Spleen (tissue), 13 donors: ENCODE measurements at places on chromosomes 13 and 19.

DNA sequence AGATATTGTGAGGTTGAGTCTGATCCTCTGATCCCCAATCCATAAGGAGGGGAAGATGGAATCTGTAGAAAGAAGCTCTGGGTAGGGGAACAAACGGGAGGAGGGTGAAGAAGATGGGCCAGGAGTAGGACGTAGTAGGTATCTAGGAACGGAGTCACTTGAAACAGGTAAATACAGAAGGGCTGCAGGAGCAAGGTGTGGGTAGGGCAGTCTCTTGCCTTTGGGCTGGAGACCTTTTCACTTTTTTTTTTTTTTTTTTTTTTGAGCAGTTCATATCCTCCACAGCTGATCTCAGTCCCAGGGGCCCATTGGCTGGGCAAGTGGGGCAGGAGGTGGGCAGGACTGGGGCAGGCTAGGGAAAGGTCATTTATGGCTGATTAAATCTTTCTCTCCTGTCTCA is 1.5 kb downstream of the BCKDHA start:
- peak overlapping the region; percentile 82 for H3K4me3 ChIP-seq
- H3K4me1 ChIP-seq: peaks cover 59% of the 10 kb centered on the region
- no peak overlapping the region for H3K27ac ChIP-seq

DNA sequence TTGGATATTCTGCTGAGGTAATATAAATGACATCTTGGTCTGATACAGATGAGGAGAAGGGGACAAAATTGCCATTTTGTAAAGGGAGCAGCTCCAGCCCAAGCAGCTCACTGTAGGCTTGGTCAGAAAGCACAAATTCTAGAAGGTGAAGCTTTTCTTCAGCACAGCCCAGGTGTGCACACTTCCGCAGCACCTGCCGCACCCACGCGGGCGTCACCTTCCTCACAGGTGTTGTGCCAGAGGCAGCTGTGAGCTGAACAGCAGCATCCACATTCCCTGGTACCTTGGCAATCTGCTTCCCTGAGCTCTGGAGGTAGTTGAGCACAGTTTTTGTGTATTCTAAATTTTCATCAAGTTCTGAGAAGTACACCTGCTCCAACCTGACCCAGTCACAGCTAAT is 79.0 kb downstream of the SACS start:
- no peak overlapping the region for H3K4me3 ChIP-seq
- no peaks in the 10 kb centered on the region for H3K4me1 ChIP-seq
- DNase-seq: no peak
- peaks cover 77% of the 10 kb centered on the region for H3K36me3 ChIP-seq
- no peaks in the 10 kb centered on the region for H3K27me3 ChIP-seq
- no peak overlapping the region for H3K27ac ChIP-seq

DNA sequence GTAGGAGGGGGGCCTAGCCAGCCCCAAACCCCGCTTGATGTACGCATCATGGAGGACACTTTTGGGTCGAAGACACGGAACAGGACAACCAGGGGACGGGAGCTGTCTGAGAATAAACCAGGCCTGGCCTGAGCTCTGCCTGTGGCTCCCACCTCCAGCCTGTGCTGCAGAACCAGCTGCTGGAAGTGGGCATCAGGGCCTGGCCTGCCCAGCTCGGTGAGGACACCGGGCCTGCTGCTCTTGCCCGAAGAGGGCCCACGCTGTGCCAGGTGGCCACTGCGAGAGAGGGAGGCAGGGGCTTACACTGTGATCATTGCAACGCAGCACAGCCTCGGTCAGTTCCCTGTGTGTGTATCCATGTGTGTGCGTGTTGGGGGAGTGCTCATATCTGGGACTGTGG is 34.6 kb downstream of the CEBPG start:
- H3K27me3 ChIP-seq: no peaks in the 10 kb centered on the region
- no peak overlapping the region for H3K27ac ChIP-seq
- no peak overlapping the region for H3K4me3 ChIP-seq
- H3K36me3 ChIP-seq: peaks cover 14% of the 10 kb centered on the region
- peak; percentile 72 for DNase-seq

GRCh38 chr13:55245005-55245644 is 1895.6 kb upstream of the PRR20A start:
- no peaks in the 10 kb centered on the region for H3K27me3 ChIP-seq
- no peaks in the 10 kb centered on the region for H3K4me1 ChIP-seq
- DNase-seq: no peak
- no peak overlapping the region for H3K27ac ChIP-seq
- no peaks in the 10 kb centered on the region for H3K36me3 ChIP-seq
- no peak overlapping the region for H3K4me3 ChIP-seq

DNA sequence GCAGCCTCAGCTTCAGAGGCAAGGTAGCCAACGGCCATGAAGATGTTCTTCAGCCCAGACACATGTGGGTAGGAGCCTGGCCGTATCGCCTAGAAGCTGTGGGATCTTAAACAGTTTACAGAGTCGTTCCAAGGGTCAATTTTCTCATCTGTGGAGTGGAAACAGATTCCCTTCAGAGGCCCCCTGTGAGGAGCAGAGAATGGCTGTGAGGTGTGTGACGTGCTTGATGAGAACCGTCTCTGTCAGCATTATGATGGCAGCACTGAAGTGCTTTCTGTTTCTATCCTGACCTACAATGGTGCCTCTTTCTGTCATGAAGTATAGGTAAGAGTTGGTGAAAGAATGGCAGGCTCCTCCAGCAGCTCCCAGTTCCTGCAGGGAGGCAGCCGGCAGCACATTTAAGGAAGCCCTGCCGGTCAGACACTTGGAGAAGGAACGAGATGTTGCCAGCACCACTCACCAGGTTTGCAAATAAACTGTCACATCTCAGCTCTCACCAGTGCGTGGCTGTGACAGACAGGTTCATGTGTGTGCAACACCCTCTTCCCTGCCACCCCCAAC is 277.3 kb downstream of the FOXO1 start:
- peak overlapping the region; percentile 85 for H3K27ac ChIP-seq
- peak overlapping the region; percentile 11 for H3K4me3 ChIP-seq
- H3K4me1 ChIP-seq: peaks cover 10% of the 10 kb centered on the region
- H3K36me3 ChIP-seq: no peaks in the 10 kb centered on the region
- H3K27me3 ChIP-seq: no peaks in the 10 kb centered on the region

GRCh38 chr19:32241306-32241705 is 104.1 kb upstream of the ZNF507 start:
- no peak overlapping the region for H3K27ac ChIP-seq
- no peak for DNase-seq
- no peaks in the 10 kb centered on the region for H3K27me3 ChIP-seq
- H3K4me1 ChIP-seq: no peaks in the 10 kb centered on the region
- no peaks in the 10 kb centered on the region for H3K36me3 ChIP-seq
- H3K4me3 ChIP-seq: no peak overlapping the region

- no peak overlapping the region for H3K27ac ChIP-seq
- peaks cover 15% of the 10 kb centered on the region for H3K27me3 ChIP-seq
- H3K4me3 ChIP-seq: no peak overlapping the region
Measured at GRCh38 chr19:34577531-34578101, 96.1 kb downstream of the WTIP start.

- no peaks in the 10 kb centered on the region for H3K36me3 ChIP-seq
- H3K27ac ChIP-seq: no peak overlapping the region
- H3K4me1 ChIP-seq: peaks cover 2% of the 10 kb centered on the region
- DNase-seq: no peak
- no peak overlapping the region for H3K4me3 ChIP-seq
Measured at GRCh38 chr19:38370299-38370698, 4.1 kb upstream of the PSMD8 start.

DNA sequence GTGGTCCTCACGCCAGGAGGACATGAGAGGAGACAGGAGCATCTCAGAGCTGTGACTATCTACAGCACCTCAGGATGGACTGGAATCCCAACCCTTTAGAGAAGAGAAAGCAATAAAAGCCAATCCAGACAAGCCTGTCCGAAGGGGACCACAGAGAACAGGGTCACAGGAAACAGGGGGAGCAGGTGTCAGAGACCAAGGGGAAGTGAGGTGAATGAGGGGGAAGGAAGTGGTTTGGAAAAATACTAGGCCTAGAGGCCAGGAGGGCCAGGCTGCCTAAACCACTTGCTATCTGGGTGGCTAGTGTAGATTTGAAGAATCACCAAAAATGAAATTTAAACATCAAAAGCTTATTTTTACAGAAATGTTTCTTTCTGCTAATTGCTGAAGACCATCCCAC is 16.2 kb downstream of the TMTC4 start:
- no peak overlapping the region for H3K27ac ChIP-seq
- H3K4me1 ChIP-seq: peaks cover 22% of the 10 kb centered on the region
- peaks cover 82% of the 10 kb centered on the region for H3K36me3 ChIP-seq
- DNase-seq: no peak

DNA sequence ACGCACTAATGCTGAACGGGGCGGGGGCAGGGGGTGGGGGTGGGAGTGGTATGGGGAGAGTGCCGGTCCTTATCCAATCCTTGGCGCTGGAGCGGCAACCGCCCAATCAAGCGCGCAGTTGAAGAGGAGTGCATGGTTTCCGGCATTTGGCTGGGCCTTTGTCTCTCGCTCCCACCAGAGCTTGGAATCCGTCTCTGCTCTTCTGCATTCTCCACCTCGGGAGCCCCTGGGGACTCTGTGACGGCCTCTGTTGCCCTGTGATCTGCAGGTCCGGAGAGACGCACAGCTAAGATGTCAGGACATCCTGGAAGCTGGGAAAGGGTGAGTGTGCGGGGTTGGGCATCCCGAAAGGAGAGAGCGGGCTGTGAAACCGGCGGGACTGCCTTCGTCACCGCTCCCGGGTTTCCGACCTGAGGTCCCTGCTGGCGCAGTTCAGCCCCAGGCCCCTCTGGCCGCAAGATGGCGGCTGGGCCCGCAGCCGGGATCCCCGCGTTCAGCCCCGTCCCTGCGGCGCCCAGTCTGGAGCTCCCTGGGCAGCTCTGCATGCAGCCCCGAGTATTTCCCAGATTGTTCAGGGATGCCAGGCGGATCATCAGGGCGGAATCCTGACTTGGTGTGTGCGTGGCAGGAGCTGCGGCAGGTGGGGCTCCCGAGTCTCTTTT is 53.6 kb upstream of the ZNF254 start:
- peak overlapping the region; percentile 94 for H3K27ac ChIP-seq
- peak; percentile 93 for DNase-seq
- peak overlapping the region; percentile 74 for H3K4me3 ChIP-seq
- H3K36me3 ChIP-seq: peaks cover 23% of the 10 kb centered on the region
- H3K27me3 ChIP-seq: no peaks in the 10 kb centered on the region

- no peak overlapping the region for H3K4me3 ChIP-seq
- H3K27me3 ChIP-seq: no peaks in the 10 kb centered on the region
- no peak overlapping the region for H3K27ac ChIP-seq
- no peak for DNase-seq
- H3K4me1 ChIP-seq: no peaks in the 10 kb centered on the region
- no peaks in the 10 kb centered on the region for H3K36me3 ChIP-seq
Measured at GRCh38 chr19:28710278-28710677, 502.7 kb downstream of the UQCRFS1 start.

GRCh38 chr19:3683405-3684053 is 16.7 kb downstream of the PIP5K1C start:
- no peak overlapping the region for H3K27ac ChIP-seq
- H3K4me3 ChIP-seq: no peak overlapping the region
- no peaks in the 10 kb centered on the region for H3K27me3 ChIP-seq

GRCh38 chr19:8484331-8484894 is 18.0 kb downstream of the PRAM1 start:
- H3K27ac ChIP-seq: peak overlapping the region; percentile 42
- no peaks in the 10 kb centered on the region for H3K27me3 ChIP-seq
- H3K4me3 ChIP-seq: no peak overlapping the region
- H3K4me1 ChIP-seq: peaks cover 91% of the 10 kb centered on the region
- H3K36me3 ChIP-seq: peaks cover 7% of the 10 kb centered on the region

GRCh38 chr13:108093616-108094015 is 121.7 kb downstream of the LIG4 start:
- H3K27me3 ChIP-seq: no peaks in the 10 kb centered on the region
- H3K4me3 ChIP-seq: no peak overlapping the region
- H3K4me1 ChIP-seq: no peaks in the 10 kb centered on the region

DNA sequence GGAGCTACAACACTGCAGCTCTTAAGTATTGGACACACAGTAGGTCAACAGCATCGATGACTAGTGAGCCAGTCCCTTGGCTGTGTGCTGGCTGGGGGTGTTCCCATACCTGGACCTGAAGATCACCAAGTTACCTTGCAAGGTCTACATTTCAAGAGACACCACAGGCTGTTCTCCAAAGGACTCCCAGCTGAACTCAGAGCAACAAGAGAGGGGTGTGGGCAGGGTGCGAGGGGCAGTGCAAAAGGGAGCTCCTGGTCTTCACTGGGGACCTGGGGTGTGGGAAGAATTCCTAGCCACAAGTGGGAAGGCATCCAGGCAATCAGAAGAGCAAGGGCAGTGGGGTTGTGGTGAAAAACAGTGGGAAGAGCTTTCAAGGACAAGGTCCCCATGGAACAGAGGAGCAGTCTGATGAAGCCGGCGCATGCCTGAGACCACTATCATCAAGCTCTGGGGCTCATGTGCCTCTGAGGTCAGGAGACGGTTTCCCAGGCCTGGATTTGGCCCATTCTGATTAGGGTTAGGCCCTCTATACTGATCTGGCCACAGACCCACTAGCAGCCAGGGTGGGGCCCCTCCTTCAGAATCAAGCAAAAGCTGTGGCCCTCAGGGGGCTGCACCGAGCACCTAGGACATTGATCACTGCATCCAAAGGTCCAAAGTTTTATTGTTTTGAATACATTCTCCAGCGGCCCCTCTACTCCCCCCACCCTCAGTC is 4.7 kb upstream of the GSK3A start:
- H3K4me3 ChIP-seq: no peak overlapping the region
- peak overlapping the region; percentile 41 for H3K27ac ChIP-seq
- peaks cover 25% of the 10 kb centered on the region for H3K4me1 ChIP-seq

- H3K27me3 ChIP-seq: peaks cover 16% of the 10 kb centered on the region
- H3K36me3 ChIP-seq: peaks cover 10% of the 10 kb centered on the region
- peak overlapping the region; percentile 59 for H3K4me3 ChIP-seq
- H3K27ac ChIP-seq: peak overlapping the region; percentile 94
Measured at GRCh38 chr19:58058467-58058866, 615 bp upstream of the ZNF135 start.

GRCh38 chr13:37811441-37811840 is 58.1 kb downstream of the TRPC4 start:
- no peak overlapping the region for H3K27ac ChIP-seq
- DNase-seq: no peak
- H3K27me3 ChIP-seq: no peaks in the 10 kb centered on the region
- H3K4me1 ChIP-seq: no peaks in the 10 kb centered on the region
- H3K4me3 ChIP-seq: no peak overlapping the region

- H3K27ac ChIP-seq: no peak overlapping the region
- no peaks in the 10 kb centered on the region for H3K36me3 ChIP-seq
- DNase-seq: no peak
- H3K27me3 ChIP-seq: no peaks in the 10 kb centered on the region
Measured at GRCh38 chr13:41650706-41651105, 193.4 kb downstream of the RGCC start.

- no peak overlapping the region for H3K27ac ChIP-seq
- H3K36me3 ChIP-seq: peaks cover 4% of the 10 kb centered on the region
- peak; percentile 75 for DNase-seq
- H3K4me3 ChIP-seq: no peak overlapping the region
- H3K4me1 ChIP-seq: peaks cover 23% of the 10 kb centered on the region
- no peaks in the 10 kb centered on the region for H3K27me3 ChIP-seq
Measured at GRCh38 chr19:33396701-33397535, 23.4 kb downstream of the CEBPG start.

DNA sequence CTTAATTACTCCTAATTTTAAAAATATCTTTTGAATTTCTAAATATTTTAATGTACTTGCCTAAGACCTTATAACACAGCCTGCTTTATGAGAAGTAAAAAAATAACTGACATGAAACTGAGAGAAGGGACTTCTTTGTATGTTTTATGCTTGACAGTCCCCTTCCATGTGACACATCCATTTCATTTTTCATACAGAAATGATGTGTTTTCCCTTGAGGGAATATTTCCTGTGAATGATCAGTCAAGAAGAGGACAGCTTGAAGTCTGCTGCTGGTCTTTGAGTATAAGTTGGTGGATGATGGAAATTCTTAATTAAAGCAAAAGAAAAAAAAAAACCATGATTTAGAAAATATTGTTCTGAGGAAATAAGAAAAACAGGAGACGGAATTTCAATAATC is 230.4 kb upstream of the KLHL1 start:
- no peaks in the 10 kb centered on the region for H3K36me3 ChIP-seq
- no peak for DNase-seq
- no peak overlapping the region for H3K4me3 ChIP-seq
- H3K27me3 ChIP-seq: no peaks in the 10 kb centered on the region
- no peaks in the 10 kb centered on the region for H3K4me1 ChIP-seq
